ENCODE measurements at places on chromosomes 16 and 17. TPM values are rescaled to one million over a fixed set of nuclear protein-coding genes. Genes with fewer than 3 reads are reported as not detected.

TP53TG3B gene
- not detected for total RNA-seq

TNS4 gene
- 15.5 TPM for total RNA-seq

GRCh38 chr16:17836868-17837602 is 366.3 kb upstream of the XYLT1 start:
- H3K27me3 ChIP-seq, result no peaks in the 10 kb centered on the region
- H3K36me3 ChIP-seq, result no peaks in the 10 kb centered on the region
- no peak overlapping the region for H3K27ac ChIP-seq
- DNase-seq, result no peak
- no peak overlapping the region for H3K4me3 ChIP-seq

GRCh38 chr17:75615301-75615700 is 17.9 kb upstream of the SMIM5 start:
- H3K27me3 ChIP-seq, result no peaks in the 10 kb centered on the region
- H3K36me3 ChIP-seq, result no peaks in the 10 kb centered on the region
- no peak overlapping the region for H3K27ac ChIP-seq

DNA sequence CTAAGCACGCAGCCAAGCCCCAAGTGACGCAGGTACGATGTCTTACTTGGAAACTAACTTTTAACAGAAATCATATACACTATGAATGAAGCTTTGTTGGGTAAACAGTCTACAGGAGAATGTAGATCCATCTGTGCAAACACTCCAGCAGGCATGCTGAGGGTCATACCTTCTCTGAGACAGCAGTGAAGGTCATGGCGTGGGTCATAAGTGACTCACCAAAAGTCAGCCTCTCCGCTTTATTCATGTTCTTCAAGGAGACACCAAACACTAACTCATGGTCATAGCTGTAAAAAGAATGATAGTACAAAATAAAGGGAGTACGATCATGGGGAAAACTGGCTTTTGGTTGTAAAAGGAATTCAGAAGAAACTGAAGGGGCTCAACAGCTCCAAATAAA is 20.6 kb downstream of the BLMH start:
- H3K4me3 ChIP-seq, result no peak overlapping the region
- peaks cover 46% of the 10 kb centered on the region for H3K36me3 ChIP-seq
- no peaks in the 10 kb centered on the region for H3K27me3 ChIP-seq

GRCh38 chr17:7191571-7192270 is 12.6 kb upstream of the ASGR1 start:
- DNase-seq, result no peak
- no peaks in the 10 kb centered on the region for H3K27me3 ChIP-seq
- peaks cover 1% of the 10 kb centered on the region for H3K4me1 ChIP-seq
- peaks cover 5% of the 10 kb centered on the region for H3K36me3 ChIP-seq
- no peak overlapping the region for H3K4me3 ChIP-seq

GRCh38 chr16:88601313-88602036 is 31.3 kb downstream of the ZC3H18 start:
- H3K36me3 ChIP-seq, result peaks cover 29% of the 10 kb centered on the region
- DNase-seq, result no peak
- no peak overlapping the region for H3K27ac ChIP-seq
- no peak overlapping the region for H3K4me3 ChIP-seq
- H3K4me1 ChIP-seq, result no peaks in the 10 kb centered on the region
- H3K27me3 ChIP-seq, result no peaks in the 10 kb centered on the region

DNA sequence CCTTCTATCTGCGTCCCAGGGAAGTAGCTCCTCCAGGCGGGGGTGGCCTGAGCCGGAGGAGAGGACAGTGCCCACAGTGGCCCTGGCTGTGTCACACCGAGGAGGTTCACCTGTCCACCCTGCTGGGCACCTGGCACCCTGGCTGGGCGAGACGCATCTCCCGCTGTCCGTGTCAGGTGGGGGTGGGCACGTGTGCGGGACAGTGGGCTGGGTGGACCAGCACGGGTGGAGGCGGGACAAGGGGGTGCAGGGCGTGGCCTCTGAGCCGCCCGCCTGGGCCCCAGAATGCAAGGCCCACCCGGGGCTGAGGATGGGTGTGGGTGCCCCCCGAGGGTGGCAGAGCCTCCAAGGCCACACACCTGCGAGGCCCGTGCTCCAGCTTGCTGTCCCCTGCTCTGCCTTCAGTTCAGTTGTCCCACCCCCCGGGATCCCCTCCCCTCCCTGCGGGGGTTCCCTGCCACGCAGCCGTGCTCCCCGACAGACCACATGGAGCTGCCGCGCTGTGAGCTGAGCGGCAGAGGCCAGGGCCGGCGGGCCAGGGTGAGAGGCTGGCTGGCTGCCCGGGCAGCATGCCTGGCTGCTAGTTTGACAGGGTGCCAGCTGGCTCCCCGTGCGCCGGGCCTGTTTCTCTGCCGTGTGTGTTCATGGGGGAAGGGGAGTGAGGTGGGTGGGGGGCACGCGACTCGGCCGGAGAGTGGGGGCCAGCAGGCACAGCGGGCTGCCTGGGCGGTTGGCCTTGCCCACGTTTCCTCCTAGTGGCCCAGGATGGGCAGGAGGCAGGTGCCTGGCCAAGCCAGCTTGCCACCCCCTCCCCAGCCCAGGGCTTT is 33.9 kb downstream of the BAHCC1 start:
- H3K27me3 ChIP-seq, result peaks cover 5% of the 10 kb centered on the region
- DNase-seq, result no peak
- no peak overlapping the region for H3K4me3 ChIP-seq
- no peaks in the 10 kb centered on the region for H3K4me1 ChIP-seq
- no peaks in the 10 kb centered on the region for H3K36me3 ChIP-seq
